ENCODE measurements at places on chromosomes 7 and 10. TPM values are rescaled to one million over a fixed set of nuclear protein-coding genes. Genes with fewer than 3 reads are reported as not detected.

Gene NEUROD6
- total RNA-seq: not detected

Gene HTRA1
- 109 TPM for total RNA-seq

Gene TDRD1
- not detected for total RNA-seq

Gene RGS10
- total RNA-seq: 67.8 TPM

Gene STAMBPL1
- 41.3 TPM for total RNA-seq

Gene ASAH2
- total RNA-seq: 0.51 TPM

Gene CYP3A4
- not detected for total RNA-seq

Data from fibroblast of lung (primary cell).